ENCODE measurements at places on chromosomes 3 and 15. TPM values are rescaled to one million over a fixed set of nuclear protein-coding genes. Genes with fewer than 3 reads are reported as not detected.

- peak; percentile 54 for DNase-seq
These were observed 92.0 kb upstream of the TSEN2 start for GRCh38 chr3:12392101-12392878.

Gene CATSPER2
- 0.86 TPM for total RNA-seq

Gene MKRN2OS
- not detected for total RNA-seq

Gene CKMT1B
- not detected for total RNA-seq

Gene NRROS
- 0.32 TPM for total RNA-seq

- DNase-seq = peak; percentile 22
These were observed 180.5 kb downstream of the MCTP2 start for GRCh38 chr15:94411846-94412245.

Gene SLC9A9
- 2.9 TPM for total RNA-seq

GRCh38 chr3:117278424-117279190, 569.0 kb downstream of the TUSC7 start:
- DNase-seq = no peak

GRCh38 chr15:98390946-98391530, 257.3 kb upstream of the IGF1R start:
- no peak for DNase-seq

All from fibroblast of villous mesenchyme (primary cell).